ENCODE measurements at places on chromosomes 16 and 17.

GRCh38 chr16:79137426-79137939, 463.1 kb downstream of the MAF start:
- DNase-seq: no peak

- DNase-seq: no peak
Measured at GRCh38 chr16:27579087-27579980, 29.4 kb downstream of the KATNIP start.

- no peak for DNase-seq
Measured at GRCh38 chr17:82551779-82552457, 32.4 kb downstream of the FOXK2 start.

DNA sequence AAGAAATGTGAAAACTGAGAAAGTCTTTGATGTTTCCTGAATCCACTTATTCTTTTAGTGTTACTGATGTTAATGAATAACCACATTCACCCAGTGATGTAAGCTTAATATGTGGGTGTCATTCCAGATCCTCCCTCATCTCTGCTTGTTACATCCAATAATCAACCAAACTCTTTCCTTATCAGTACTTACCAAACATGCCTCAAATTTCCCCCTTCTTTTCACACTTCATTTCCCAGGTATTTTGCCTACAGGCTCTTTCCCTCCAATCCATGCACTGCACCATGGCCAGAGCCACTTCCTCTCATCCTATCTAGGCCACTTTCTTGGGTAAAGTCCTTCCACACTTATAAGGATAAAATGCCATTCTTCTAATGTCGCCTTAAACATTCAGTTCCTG, 451.5 kb downstream of the NPIPA7 start:
- no peak for DNase-seq

GRCh38 chr17:35968520-35969054, 12.7 kb downstream of the CCL16 start:
- DNase-seq: no peak

DNA sequence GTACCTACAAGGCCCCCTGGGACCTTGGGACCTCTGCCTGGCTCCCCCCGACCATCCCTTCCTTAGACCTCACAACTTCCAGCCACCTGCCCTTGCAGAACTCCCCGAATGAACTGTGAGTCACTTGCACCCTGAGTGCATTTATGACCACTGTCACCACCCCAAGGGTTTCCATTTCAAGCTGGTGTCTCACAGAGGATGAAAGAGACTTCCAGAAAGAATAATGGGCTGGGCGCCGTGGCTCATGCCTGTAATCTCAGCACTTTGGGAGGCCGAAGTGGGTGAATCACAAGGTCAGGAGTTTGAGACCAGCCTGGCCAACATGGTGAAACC, 124.5 kb upstream of the CIBAR2 start:
- DNase-seq: no peak

DNA sequence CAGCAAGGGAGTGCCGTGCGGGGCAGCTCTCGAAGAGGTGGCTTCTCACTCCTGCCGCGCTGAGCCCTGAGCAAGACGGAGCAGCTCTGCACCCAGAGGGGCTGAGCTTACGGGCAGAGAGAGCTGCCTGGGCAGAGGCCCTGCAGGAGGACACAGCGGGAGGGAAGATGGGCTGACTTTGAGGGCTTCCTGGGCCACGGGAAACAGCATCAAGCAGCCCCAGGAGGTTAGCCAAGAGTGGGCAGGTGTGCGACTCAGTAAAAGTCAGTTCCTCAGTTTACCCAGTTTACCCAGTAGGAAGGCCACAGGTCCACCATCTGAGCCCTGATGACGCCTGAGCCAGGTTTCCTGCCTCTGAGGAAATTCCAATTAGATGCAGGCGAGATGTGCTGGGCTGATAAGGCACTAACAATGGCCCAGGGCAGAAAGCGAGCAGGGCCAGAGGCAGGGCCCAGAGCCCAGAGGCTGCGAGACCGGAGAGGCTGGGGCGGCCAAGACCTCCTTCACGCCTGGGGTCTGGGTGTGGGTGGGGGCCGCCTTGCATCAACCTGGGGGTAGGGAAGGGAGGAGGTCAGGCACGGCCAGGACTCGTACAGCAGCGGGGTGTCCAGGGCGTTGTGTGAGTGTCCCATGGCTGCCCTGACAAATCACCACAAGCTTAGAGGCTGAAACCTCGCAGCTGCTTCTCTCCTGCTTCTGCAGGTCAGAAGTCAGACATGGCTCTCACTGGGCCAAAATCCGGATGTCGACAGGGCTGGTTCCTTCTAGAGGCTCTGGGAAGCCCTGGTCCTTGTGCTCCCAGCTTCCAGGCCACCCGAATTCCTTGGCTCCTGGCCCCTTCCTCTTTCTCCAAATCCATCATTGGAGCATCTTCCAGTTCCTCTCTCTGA, 32.0 kb upstream of the CIBAR2 start:
- DNase-seq: no peak

- DNase-seq: no peak
Measured at GRCh38 chr17:66747578-66748275, 87.2 kb upstream of the CACNG5 start.

- DNase-seq: no peak
Measured at GRCh38 chr17:41835800-41836549, at the start of gene NT5C3B. Gene NT5C3B (minus strand): TSS chr17:41836232. CDS start chr17:41836193, 39 bp downstream.

DNA sequence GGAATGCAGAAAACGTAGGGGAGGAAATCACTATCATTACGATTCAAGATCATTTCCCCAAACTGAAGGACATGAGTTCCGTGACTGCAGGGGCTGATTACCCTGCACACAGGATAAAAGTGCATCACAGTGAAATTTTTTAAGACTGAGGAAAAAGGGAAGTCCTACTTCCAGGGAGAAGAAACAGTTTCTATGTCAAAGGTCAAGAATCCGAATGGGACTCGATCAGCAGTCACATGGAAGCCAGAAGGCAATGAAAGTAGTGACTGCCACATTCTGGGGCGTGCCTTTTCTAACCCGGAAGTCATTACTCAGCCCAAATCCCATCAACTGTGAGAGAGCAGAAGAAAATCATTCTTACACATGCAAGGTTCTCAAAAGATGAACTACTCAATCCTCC, 12.1 kb downstream of the ZZEF1 start:
- DNase-seq: no peak

- DNase-seq: no peak
Measured at GRCh38 chr17:77834170-77835115, 124.1 kb upstream of the TNRC6C start.

GRCh38 chr17:75849279-75849646, 5.1 kb upstream of the UNC13D start:
- no peak for DNase-seq

- DNase-seq: no peak
Measured at GRCh38 chr17:78857266-78857665, 16.7 kb upstream of the USP36 start.

GRCh38 chr17:22600644-22601298, 908.4 kb downstream of the KCNJ18 start:
- no peak for DNase-seq

GRCh38 chr16:56202036-56202435, 10.7 kb downstream of the GNAO1 start:
- DNase-seq: no peak

GRCh38 chr17:70521821-70522256, 352.5 kb downstream of the KCNJ2 start:
- no peak for DNase-seq

GRCh38 chr16:4285167-4285566, 12.3 kb upstream of the TFAP4 start:
- no peak for DNase-seq

All from NCI-H1417 treated with DMSO at 0.1 percent for 48 hours (cell line).